Foreskin keratinocyte (primary cell): ENCODE measurements at places on chromosomes 7 and 10. TPM values are rescaled to one million over a fixed set of nuclear protein-coding genes. Genes with fewer than 3 reads are reported as not detected.

GRCh38 chr10:14659626-14660196, 115.0 kb downstream of the FAM107B start:
- no peak for DNase-seq

Gene GPR15LG
- polyA plus RNA-seq: not detected in 2 replicates

GRCh38 chr10:11560076-11560709, 51.3 kb downstream of the USP6NL start:
- DNase-seq: no peak

Gene CPN1
- polyA plus RNA-seq: not detected in 2 replicates

GRCh38 chr10:128008521-128009250, 101.8 kb downstream of the PTPRE start:
- no peak for DNase-seq

GRCh38 chr7:120079704-120080103, 193.3 kb upstream of the KCND2 start:
- no peak for DNase-seq

DNA sequence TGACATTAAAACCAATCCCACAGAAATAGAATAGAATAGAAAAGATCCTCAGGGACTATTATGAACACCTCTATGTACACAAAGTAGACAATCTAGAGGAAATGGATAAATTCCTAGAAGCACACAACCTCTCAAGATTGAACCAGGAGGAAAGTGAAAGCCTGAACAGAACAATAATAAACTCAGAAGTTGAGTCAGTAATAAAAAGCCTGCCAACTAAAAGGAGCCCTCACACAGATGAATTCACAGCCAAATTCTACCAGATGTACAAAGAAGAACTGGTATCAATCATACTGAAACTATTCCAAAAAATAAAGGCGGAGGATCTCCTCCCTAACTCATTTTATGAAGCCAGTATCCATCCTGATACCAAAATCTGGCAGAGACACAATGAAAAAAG, 220.3 kb upstream of the HPS1 start:
- no peak for DNase-seq
